ENCODE measurements at places on chromosomes 11 and 22.

GRCh38 chr11:11899401-11899800, 57.6 kb downstream of the USP47 start:
- DNase-seq, result no peak

DNA sequence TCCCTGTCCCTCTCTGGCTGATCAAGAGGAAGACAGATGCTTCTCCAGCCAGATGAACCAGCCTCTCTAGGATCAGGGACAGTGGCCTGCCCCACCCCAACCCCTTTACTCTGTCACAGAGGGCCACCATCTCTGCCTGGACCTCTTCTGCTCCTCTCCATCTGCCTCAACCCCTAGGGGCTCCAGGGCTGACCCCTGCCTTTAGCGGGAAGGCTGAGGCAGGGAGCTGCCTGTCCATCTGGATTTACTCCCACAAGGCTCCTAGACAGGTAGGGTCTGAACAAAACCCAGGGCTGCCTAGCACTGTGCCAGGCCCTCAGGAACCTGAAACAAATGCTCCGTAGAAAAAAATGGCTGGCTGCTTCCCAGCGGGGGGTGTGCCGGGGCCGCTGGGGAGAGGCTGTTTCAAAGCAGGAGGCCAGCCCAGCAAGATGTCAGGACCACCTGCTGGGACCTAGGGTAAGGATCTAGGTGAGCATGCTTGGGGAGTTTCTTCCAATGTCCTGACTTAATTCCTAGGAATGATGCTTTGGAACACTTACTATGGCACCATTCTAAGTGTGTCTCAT, 3.2 kb downstream of the CHST1 start:
- no peak for DNase-seq

- DNase-seq, result no peak
Measured at GRCh38 chr11:72851726-72852125, 37.5 kb downstream of the ATG16L2 start.

DNA sequence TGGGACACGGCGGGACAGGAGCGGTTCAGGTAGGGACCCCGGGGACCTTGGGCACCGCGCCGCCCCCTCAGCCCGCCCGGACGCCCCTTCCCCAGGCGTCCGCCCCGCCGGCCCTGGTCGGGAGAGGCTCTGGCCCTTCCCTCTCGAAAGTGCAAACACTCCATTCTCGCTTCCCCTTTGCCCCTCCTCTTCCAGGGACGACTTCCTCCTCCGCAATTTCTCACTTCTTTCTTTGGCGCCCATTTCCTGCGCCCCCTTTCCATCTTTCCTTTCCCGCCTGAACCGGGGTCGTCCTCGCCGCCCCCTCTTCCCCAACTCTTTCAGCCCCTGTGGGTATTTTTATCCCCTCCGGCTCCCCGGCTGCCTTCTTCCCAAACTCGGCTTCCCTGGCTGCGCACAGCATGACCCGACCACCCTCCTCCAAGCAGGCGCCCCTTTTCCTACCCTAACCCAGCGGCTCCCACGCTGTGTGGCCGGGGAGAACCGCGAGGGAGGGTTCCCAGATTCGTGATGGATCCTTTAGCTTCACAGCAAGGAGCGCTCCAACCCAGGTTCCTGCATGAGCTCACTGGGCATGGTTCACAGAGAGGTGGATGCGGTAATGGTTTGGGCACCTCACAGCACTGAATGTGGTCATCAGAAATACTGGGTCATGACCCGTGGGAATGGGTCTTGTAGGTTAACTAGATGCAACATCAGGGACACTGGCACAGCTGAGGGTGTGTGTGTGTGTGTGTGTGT, 689 bp downstream of the RAB39A start:
- no peak for DNase-seq

Measured in activated CD4-positive, alpha-beta T cell treated with anti-CD3 and anti-CD28 coated beads for 24 hours (primary cell).